ENCODE measurements at places on chromosomes 6 and 20.
A peak's percentile ranks its signal among the peaks of the same experiment; 100 is the strongest.

- no peak for DNase-seq
Measured at GRCh38 chr20:32678948-32679347, 5.2 kb upstream of the C20orf203 start.

- DNase-seq: no peak
Measured at GRCh38 chr6:132070356-132070755, 119.2 kb upstream of the CCN2 start.

- DNase-seq: no peak
Measured at GRCh38 chr6:84847390-84848160, 83.2 kb upstream of the TBX18 start.

GRCh38 chr6:21780679-21781078 lies 187.1 kb downstream of the SOX4 start:
- peak; percentile 17 for DNase-seq

- DNase-seq: no peak
Measured at GRCh38 chr6:82602776-82603175, 239.2 kb downstream of the TPBG start.

DNA sequence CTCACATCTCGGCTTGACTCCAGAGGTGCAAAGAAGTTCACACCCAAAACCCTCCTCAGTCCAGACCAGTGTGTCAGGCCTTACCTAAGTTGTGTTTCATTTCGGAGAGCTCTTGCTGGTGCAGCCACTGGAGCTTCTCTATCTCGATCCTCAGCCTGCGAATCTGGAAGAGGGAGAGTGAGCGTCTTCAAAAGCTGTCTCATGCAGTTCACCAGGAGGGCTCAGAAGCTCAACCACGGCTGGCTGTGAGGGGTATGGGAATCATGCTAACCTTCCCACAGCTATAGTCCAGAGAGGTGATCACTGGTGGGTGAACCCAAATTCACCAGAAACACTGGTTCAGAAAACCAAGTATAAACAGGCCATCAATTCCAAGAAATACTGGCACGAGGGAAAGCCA lies 129.4 kb downstream of the ZMYND8 start:
- no peak for DNase-seq

- DNase-seq: peak; percentile 88
Measured at GRCh38 chr20:37319151-37319671, 26.7 kb upstream of the SRC start.

GRCh38 chr6:169534039-169534421 lies 167.8 kb downstream of the WDR27 start:
- DNase-seq: no peak

GRCh38 chr6:6260196-6260722 lies 60.2 kb downstream of the F13A1 start:
- no peak for DNase-seq

- DNase-seq: no peak
Measured at GRCh38 chr6:27088068-27088467, 159.4 kb upstream of the PRSS16 start.

DNA sequence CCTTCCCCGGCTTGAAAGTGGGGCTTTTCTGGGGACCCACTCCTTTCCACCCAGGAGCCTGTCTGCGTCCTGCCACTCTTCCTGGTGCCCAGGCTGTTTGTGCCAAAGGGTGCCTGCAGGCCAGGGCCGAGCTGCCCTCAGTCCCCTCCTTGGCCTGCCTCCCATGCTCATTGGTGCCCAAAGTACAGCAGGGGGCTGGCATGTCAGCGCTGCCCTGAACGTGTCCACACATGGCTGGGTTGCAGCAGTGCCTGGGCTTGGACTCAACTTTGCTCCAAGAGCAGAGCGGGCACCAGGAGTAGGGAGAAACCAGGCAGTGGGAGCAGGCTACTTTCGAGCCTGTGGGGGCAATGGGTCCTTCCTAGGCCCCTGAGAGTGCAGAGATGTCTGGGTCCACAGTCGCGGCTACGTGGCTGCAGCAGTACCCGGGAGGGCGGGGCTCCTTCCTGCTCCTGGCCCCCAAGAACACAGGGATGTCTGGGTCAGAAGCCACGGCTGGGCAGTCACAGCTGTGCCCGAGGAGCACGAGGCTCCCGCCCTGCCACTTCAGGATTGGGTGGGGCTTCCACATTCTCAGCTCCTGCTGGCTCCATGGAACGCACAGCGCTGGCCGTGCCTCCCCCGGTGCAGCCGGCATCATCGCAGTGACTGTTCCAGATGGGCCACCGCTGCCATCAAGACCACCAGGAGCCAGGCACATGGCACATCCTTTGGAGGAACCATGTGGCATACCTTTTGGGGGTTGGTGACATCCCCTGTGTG lies 50.0 kb upstream of the CLDN20 start:
- DNase-seq: no peak

- DNase-seq: no peak
Measured at GRCh38 chr6:6002005-6002847, 4.5 kb downstream of the NRN1 start.

GRCh38 chr6:148704400-148705246 lies 42.2 kb upstream of the UST start:
- DNase-seq: no peak

DNA sequence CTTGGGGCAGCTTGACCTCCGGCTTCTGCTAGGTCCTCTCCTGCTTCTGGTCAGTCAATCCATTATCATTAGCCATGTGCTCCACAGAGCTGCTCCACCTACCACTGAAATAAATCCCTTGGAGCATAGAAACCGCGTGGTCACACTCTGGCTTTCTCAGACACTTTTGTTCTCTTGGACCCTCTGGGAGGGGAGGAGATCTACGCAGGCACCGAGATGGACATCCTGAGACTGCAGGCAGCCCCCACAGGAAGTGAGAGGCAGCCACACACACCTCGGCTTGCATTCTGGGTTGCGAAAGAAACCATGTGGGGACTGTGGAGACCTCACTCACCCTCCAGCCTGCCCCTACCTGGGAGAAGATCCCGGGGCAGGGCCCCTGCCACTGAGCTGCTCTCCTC lies 79.5 kb downstream of the FYN start:
- DNase-seq: peak; percentile 87

GRCh38 chr6:53943395-53943794 lies 148.6 kb downstream of the LRRC1 start:
- DNase-seq: no peak

GRCh38 chr6:7392402-7392801 lies 2.8 kb downstream of the RIOK1 start:
- DNase-seq: no peak

- DNase-seq: no peak
Measured at GRCh38 chr6:144181639-144182038, 31.3 kb downstream of the STX11 start.

GRCh38 chr6:127737009-127737486 lies 160.1 kb downstream of the C6orf58 start:
- peak; percentile 79 for DNase-seq

DNA sequence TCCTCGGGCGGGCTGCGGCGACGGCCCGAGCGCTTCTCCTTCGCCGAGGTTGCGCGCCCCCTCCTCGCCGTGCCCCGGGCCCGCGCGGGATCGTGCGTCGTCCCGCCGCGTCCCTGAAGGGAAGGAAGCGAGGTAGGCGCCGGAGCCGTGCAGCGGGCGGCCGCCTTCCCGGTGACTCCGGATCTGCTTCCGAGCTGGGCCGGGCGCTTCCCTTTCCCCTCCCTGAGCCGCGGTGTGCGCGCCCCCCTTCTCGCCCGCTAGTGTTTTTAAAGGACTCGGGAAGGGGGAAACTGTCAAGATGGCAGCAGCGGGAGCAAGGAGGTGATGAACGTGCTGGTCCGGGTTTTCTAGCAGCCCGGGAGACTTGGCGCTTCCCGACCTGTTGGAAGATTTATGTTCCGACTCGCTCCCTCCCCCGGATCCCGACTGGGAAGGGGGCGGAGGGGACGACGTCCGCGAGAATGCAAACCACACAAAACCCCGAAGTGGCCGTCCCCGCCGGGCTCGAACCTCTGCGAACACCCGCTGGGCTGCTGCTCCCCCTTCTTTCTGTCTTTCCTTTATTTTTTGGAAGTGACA lies 744 bp upstream of the FOXO3 start:
- DNase-seq: peak; percentile 86

DNA sequence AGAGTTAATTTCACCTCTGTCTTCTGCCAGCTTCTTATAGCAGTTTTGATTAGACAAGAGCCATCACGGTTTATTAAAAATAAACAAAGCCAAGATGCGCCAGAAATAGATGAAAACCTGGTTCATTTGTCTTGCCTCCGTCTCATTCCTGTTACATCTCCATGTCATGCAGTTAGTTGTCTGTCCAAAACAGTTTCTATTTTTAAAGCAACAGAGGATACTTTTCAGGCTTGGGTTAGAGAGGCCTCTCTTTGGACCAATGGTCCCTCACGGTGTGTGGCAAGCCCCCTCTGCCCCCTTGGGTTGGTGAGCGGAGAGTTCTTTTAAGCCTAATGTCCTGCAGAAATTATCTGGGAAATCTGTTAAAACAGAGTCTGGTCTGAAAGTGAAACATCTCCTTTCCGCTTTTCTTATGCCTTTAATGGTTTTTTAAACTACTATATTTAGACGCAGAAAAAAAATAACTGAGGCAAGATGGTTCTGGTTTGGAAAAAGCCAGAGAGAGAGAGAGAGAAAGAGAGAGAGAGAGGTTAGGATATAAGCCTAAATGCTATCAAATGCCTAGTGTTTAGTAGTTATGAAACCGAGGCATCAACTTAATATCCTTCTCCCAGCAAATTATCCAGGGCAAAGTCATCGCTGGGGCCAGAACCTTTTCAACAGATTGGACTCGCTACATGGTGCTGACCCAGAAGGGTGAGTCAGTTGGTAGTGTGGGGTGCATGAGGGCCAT lies 64.5 kb downstream of the ZDHHC14 start:
- no peak for DNase-seq

GRCh38 chr6:53326372-53327016 lies 22.3 kb downstream of the ELOVL5 start:
- DNase-seq: no peak

DNA sequence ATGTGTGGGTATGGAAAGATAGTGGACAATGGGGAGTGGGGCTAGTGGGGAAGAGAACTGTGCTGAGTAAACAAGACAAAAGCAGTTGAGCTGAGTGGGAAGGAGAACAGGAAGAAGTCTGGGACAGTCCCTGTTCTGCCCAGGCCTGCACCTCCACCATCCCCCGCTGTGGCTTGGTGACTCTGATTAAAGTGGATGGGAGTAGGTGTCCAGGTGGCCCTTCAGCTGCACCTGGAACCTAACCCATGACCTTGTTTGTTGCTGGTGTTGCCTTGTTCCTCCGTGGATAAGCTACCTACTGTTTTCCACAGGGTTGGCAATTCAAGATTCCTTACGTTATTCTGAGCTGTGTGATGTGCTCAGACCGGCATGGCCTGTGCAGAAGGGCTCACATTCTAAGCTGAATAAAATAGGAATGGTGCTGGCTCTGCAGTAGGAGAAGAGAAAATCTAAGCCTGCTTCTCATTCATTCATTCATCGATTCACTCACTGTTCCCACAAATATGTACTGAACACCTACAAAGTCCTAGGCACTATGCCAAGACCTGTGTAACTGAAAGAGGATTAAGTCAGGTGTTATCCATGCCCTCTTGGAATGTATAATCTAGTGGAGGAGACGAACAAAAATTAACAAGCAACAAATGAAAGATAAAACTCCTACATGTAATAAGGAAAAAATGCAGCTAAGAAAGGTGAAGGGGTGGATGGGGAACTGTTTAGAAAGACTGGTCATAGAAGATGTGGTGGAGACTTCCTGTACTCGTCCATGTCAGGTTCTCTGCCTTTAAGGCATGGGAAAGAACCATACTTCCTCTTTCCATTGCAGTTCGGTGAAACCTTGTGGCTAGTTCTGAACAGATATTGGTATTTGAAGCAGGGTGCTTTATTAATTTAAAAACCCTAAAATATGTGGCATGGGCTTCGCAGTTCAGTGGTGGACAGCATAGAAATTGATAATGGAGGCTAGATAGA lies 10.1 kb upstream of the CALHM6 start:
- no peak for DNase-seq

- DNase-seq: no peak
Measured at GRCh38 chr20:10059006-10059405, 24.2 kb downstream of the ANKEF1 start.

DNA sequence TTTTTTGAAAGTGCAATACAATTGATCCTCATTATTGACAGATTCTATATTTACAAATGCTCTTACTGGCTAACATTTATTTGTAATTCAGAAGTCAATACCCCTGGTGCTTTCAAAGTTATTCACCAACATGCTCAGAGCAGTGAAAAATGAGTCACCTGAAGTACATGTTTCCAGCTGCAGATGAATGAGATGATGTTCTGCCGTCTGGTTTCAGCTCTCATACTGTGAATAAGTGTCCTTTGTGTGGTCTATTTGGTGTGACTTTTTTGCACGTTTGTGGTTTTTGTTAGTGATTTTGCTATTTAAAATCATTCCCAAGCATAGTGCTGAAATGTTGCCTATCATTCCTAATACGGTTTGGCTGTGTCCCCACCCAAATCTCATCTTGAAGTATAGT lies 22.3 kb upstream of the EYA4 start:
- DNase-seq: no peak

GRCh38 chr6:7705483-7705882 lies 20.4 kb upstream of the BMP6 start:
- DNase-seq: no peak

DNA sequence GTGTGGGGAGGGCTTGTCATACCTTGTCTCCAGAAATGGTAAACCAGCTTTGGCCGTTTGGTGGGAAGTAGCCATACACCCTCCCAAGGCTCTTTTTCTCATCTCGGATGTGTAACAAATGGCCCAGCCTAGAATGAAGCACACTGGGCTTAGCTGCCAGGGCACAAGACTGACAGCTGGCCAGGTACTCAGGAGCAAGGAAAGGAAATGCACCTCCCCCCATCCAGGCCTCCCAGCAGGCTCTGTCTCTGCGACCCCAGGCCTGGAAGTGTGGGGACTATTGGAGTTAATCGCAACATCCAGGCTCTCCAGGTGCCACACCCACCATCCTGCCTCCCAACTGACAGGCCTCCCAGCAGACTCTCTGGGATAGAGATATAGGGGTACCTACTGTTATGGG lies 43.0 kb downstream of the MRS2 start:
- DNase-seq: no peak

- DNase-seq: no peak
Measured at GRCh38 chr6:19009769-19010168, 622.6 kb downstream of the RNF144B start.

GRCh38 chr20:34539756-34540155 lies 18.8 kb upstream of the MAP1LC3A start:
- DNase-seq: no peak

DNA sequence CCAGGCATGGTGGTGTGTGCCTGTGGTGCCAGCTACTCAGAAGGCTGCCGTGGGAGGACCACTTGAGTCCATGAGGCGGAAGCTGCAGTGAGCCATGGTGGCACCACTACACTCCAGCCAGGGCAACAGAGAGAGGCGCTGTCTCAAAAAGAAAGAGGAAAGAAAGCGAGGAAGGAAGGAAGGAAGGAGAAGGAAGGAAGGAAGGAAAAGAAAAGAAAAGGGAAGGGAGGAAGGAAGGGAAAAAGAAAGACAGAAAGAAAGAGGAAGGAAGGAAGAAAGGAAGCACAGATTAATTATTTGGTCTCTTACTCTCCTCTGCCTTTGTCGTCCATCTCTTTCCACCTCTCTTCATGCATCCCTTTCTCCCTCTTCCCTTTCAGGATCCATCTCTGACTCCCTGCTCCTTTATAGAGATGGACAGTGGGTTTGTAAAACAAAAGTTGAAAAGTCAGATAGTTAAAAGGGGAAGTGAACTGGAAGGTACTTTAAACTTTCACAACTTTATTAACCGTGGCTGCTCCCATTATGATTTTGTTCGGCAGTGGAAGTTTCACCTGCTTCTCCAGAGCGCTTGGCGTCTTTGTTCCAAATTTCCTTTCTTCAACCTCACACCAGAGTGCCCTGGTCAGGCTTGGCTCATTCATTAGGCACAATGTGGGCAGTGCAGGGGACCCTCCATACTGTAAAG lies 1.5 kb downstream of the HLA-DQA1 start:
- no peak for DNase-seq
